Vagina (tissue), 2 donors: ENCODE measurements at places on chromosomes 12 and 14.

DNA sequence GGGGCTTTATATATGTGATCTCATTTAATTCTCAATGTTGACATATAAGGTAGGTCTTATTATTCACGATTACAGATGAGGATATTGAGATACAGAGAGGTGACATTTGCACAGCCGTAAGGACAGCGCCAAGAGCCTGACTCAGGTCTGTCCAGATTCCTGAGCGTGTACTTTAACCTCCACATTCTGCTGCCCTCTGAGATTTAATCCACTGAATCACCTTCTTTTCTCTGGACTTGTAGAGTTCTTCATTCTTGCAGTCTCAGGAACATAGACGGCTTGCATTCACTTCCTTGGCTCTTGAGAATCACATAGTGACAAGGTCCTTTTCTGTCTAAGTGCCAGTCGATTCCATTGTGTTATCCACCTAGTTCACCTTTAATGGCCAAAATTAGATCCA is 141.0 kb upstream of the ARHGAP5 start:
- no peak for DNase-seq

DNA sequence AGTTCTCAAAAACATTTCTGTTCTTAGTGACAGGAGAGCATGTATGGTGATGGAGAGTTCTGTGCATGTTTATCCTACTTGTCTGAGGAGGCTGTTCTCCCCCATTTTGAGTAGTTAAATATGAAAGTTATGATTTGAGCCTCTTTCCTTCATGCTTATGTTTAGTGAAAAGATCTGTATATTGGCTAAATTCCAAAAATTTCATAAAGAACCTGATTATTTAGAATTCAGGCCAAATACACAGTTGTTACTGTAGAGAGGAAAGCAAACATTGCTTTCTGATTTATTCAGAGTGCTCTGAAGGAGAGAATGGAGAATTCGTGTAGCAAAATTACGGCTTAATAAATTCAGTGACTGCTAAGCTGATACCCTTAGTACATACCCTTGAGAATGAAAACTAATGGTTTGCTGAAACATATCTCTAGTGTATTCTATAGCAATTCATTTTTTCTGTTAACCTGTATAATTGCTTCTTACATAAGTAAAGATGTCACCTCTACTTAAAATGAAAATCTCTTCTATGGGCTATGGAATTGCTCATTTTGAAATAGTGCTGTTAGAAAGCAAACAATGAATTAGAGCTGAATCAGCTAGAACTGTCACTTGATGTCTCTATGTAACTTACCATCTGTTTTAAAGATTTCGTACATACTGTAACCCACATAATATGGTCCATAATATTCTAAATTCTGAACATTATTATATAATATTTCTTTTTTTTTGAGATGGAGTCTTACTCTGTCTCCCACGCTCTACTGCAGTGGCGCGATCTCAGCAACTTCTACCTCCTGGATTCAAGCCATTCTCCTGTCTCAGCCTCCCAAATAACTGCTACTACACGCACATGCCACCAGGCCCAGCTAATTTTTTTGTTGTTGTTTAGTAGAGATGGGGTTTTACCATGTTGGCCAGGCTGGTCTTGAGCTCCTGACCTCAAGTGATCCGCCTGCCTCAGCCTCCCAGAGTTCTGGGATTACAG is 417.0 kb upstream of the RGS6 start:
- DNase-seq, result no peak

- no peak for DNase-seq
Measured at GRCh38 chr12:77625441-77625840, 205.3 kb upstream of the NAV3 start.

GRCh38 chr14:36522347-36522971 is 2.4 kb upstream of the NKX2-1 start:
- DNase-seq, result no peak

DNA sequence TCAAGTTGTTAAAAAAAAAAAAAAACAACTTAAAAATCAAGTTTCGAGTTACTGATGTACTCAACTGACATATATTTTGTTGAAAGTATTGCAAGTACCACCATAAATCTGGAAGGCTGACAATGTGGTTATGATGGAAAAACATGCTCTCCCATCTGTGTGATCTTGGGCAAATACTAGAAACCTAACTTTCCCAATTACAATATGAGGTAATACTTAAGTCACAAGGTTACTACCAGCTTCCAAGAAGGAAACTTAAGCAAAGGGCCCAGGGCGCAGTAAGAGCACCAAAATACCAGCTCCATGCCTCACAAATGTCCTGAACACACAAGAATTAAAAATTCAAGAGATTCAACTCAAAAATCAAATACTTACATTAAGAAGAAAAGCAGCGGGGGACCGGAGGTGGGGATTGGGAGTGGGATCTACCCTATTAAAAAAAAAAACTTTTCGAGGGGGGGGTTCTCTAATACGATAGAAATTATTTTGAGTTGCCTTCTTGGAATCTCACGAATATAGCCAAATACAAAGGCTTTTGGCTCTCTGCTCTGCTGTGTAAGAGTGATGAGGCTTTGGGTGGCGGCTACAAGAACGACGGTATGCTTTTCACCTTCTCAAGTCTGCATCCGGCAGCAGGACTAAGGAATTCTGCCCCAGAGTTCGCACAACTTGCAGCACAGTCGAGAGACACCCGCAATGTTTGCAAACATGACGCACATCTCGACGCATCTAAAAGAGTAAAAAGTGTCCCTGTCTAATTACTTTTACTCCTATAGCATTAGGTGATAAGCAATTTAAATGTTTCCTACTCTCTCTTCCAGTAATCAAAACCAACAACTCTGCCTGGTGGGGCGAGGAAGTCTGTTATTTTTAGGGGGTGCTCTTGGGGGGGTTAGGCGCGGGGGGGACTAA is 1.1 kb downstream of the SAV1 start:
- DNase-seq, result no peak
